ENCODE measurements at places on chromosomes 13 and 19.
A peak's percentile ranks its signal among the peaks of the same experiment; 100 is the strongest.

- DNase-seq, result no peak
Observed at GRCh38 chr13:26964278-26965250, 204.0 kb upstream of the GPR12 start.

- DNase-seq, result no peak
Observed at GRCh38 chr13:25677956-25678355, 306.2 kb downstream of the ATP8A2 start.

DNA sequence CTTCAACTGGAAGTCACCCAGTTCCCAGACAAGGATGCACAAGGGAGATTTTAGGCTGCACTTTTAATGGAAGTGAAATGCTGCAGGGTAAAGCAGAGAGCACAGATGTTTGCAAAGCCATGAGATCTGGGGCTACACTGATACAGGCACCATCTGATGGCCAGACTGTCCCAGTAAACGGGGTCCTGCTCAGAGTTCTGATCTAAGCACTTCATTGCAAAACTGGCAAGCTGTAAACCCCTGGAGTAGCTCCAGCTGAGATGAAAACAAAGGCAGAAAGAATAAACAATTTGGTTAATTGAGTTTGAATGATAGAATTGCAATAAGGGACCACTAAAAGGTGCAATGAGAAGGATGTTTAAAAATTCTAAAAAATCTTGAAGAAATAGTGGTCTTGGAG, 197.1 kb downstream of the OXGR1 start:
- DNase-seq, result no peak

GRCh38 chr13:73833325-73834070, 300.7 kb downstream of the KLF12 start:
- DNase-seq, result no peak

GRCh38 chr19:18987456-18987855, 45.9 kb downstream of the SUGP2 start:
- no peak for DNase-seq

- no peak for DNase-seq
Observed at GRCh38 chr19:1210227-1210538, 4.6 kb downstream of the STK11 start.

DNA sequence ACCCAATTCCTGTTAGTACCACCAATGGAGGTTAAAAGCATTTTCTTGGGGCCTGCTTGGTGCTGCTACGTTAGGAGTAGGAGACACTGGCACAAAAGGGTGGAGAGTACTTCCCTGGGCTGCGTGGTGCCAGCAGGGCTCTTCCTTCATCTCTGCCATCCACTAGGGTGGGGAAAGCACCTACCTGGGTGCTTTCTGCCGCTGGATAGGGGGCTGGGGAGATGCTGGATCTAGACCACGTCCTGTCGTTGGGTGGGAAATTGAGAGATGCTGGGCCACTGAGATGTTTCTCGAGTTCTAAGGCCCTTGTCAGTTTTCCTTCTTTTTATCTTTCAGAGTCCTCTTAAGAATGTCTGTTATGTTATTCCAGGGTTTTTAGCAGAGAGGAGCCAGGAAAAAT, 6.7 kb upstream of the FCGBP start:
- DNase-seq, result peak; percentile 47

DNA sequence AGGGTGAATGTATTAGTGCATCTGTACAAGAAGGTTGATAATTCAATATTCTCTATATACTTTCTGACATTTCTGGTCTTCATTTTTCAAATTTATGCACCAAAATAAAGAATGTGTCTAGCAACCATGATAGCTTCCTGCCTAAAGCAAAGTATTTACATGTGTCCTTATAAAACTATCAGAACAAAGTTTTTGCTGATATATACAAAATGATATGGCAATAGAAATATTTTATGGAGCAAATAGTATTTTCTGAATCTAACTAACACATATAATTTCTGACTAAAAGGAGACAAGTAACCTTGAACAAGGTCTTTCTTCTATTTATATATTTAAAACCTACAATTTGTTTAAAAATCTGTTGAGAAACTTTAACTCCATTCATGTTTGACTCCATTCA, 184.9 kb downstream of the DIAPH3 start:
- no peak for DNase-seq

GRCh38 chr19:29042450-29042849, 170.5 kb downstream of the UQCRFS1 start:
- no peak for DNase-seq

GRCh38 chr19:49761625-49762311, 1.3 kb downstream of the TSKS start:
- no peak for DNase-seq

GRCh38 chr19:37551129-37551993, 43.2 kb downstream of the ZNF571 start:
- peak; percentile 90 for DNase-seq

DNA sequence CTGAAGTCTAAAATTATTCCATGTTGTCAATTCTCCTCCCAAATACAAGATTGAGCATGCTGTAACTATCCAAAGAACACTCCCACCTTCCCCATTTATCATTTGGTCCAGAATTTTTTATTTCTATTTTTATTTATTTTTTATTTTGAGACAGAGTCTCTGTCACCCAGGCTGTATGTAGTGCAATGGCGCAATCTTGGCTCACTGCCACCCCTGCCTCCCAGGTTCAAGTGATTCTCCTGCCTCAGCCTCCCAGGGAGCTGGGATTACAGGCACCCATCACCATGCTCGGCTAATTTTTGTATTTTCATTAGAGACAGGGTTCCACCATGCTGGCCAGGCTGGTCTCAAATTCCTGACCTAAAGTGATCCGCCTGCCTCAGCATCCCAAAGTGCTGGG, 306.8 kb downstream of the KLF12 start:
- no peak for DNase-seq

DNA sequence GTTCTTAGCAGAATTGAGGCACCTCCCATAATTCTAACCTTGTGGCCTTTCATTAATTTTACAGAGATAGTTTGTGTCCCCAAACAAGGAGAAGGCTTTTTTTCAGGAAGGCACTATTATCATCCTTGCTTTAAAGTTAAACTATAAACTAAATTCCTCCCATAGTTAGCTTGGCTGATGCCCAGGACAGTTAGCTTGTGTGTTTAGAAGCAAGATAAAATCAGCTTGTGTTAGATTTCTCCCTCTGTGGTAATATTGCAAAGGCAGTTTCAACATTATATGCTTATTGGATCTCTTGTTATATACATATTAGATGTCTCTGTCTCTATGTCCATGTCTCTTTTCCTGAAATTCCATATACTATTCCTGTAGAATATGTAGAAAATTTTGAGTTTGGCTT, 342.7 kb downstream of the TBC1D4 start:
- DNase-seq, result no peak

GRCh38 chr19:35040826-35041547, 534 bp upstream of the HPN start:
- no peak for DNase-seq

GRCh38 chr13:75643693-75644092, 7.6 kb downstream of the LMO7 start:
- DNase-seq, result no peak

DNA sequence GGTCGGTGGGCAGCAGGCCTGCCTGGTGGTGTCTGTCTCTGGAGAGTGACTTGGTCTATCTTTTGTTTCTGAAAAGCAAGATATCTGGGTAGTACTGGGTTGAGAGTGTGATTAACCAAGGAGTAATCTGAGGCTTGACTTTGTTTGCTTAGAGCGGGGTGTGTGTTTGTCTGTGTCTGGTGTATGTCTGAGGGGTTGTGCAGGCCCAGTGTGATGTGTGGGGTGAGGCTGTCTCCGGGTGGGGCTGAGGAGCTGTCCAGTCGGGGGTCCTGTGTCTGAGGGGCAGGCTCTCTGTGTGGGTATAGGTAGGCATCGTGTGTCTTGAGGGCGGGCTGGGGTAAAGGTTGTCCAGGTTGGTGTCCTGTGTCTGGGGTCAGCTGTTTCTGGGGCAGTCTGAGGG, 11.1 kb upstream of the TIMM50 start:
- no peak for DNase-seq

DNA sequence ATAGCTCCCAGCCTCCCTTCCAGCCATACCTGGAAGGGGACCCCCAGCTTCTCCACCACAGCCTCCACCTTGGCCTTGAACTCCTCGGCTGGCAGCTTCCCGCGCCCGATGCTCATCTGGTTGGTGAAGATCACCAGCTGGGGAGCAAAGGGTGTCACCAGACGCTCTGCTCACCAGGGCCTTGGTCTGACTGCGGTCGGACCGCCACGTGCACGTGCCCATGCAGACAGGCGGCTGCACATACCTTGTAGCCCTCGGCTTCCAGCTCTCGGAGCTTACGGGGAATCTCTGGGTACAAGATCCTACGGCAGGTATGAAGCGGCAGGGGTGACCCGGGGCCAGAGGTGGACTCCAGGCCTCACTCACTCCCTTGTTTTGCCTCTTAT, 3.4 kb downstream of the PNKP start:
- DNase-seq, result no peak

DNA sequence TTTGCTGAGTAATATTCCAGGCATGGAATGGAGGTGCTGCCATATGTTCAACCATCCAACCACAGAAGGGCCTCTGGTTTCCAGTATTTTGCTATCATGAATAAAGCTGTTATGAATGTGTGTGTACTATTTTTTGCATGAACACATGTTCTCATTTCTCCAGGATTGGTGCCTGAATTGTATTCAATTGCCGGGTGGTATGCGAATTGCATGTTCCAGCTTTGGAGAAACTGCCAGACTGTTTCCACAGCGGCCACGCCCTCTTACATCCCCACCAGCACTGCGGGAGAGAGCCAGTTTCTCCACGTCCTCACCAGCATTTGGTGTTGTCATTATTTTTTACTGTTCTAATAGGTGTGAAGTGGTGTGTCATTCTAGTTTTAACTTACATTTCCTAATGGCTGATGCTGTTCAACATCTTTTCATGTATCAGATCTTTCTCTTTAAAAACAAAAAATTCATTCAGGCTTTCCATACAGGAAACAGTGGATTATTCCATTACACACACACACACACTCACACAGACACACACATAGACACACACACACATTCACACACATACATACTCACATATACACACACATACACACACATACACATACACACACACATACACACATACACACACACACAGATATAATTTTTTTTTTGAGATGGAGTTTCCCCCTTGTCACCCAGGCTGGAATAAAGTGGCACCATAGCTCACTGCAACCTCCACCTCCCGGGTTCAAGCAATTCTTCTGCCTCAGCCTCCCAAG, 154.1 kb downstream of the PTPRS start:
- DNase-seq, result no peak

DNA sequence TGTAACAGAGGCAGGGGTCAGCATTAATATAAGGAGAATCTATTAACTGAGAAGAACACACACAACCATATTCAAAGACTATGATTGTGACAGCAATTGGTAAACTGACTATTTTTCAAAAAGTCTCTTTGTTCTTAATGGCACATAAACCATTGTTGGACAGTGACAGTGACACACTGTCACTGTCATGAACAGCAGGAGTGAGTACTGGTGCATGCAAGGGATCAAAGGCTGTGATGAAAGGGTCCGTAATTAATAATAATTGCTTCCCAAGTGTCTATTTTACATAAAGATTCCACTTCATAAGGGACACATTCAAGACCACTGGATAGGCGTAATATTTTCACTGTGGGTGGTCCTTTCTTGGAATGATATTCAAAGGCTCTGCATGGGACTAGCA, 50.7 kb downstream of the LHFPL6 start:
- no peak for DNase-seq

DNA sequence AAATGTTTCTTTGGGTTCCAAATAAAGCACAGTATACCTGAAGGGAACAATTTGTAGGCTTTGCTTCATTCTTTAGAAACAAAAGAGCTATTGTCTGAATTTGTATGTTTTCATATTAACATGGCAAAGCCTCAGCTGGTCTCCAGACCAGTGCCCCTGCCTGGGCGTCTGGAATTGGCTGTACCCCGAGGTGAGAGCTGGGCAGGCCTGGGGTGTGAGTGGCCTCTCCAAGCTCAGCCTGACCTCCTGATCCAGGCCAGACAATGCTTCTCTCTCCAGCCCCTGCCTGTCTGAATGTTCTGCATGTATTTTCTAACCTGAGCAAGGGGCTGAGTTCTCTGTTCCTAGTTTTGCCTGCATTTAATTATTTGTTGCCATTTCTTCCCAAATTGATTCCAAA, 66.3 kb upstream of the MCF2L start:
- DNase-seq, result no peak

DNA sequence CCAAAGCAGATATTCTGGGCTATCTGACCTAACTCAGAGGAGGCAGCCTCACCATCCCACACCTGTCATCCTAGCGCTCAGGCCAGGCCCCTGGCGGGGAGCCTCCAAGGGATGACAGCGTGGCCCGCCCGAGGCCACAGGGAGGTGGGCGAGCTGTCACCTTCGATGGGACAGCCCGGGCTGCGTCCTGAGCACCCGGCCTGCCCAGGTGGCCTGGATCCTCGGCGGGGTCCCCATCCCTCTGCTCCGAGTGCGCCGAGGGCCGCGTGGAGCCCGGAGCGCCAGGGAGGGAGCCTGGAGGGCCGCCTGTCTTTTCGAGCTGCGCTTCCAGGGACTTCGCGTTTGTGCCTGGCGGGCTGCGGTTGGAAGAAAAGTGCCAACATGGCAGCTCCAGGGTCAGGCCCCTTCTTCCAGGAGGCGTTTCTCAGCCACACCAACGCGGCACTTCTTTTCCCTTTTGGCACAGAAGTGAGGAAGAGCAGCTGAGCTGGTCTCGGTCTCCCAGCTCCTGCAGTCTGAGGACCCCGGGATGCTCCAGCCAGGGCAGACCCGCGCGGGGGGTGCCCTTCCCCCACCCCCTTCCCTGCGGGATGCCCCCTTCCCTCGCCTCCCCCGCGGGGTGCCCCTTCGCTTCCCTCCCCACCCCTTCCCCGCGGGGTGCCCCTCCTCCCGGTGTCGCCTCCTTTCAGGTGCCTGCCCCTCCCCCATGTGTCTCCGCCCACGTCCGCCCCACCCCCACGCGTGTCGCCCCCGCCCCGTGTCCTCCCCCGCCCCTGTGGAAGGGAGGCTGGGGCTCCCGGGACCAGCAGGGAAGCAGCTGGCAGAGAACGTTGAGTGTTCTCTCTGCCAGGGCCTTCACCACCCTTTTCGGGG, 42.3 kb downstream of the GJA3 start:
- no peak for DNase-seq

DNA sequence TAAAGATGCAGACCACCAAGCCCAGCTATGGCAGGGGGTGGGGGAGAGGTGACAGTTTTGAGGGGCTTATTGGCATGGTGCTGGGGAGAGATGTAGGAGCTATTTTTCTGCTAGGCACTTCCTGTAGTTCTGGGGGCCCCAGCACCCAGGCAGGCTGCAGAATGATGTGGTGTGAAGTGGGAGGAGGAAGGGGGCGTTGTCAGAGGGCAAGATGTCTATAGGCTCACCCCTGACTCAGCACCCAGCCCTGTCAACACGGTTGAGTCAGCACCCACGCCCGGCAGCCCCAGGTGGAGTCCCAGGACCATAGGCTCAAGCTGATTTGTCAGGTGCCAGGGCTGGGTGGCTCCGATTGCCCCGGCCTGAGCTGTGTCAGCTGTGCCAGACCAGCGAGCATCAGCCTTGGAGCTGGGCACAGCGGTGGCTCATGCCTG, 5.8 kb downstream of the KLF2 start:
- peak; percentile 75 for DNase-seq

Measured in activated naive CD8-positive, alpha-beta T cell treated with anti-CD3 and anti-CD28 coated beads, Interleukin-2, amount 10 ng/mL, durations not matched to agents 7 days and 5 days (primary cell).